Activated naive CD4-positive, alpha-beta T cell (primary cell): ENCODE measurements at places on chromosomes 7 and 10.

DNA sequence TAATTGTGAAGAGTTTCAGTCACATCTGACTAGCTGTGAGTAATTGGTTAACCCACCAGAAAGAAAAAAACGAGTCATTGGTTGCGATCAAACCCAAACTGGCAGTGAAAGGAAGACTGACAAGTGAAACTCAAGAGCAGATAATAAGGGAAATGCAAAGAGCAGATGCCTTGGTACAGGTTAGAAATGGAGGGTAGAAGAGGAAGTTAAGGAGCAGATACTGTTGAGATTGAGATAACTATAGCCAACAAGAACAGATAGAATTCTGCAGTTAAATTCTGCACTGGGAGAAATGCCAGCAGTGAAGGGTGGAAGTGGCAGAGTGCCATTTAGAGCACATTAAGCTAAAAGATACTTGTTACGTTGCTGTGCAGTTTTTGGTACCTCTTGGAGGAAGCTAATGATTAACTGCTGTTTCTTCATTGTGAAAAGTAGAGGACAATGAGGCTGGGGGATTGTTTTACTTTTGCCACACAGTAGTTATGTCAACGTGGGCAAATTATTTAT lies 65.8 kb downstream of the CDK13 start:
- DNase-seq = no peak

DNA sequence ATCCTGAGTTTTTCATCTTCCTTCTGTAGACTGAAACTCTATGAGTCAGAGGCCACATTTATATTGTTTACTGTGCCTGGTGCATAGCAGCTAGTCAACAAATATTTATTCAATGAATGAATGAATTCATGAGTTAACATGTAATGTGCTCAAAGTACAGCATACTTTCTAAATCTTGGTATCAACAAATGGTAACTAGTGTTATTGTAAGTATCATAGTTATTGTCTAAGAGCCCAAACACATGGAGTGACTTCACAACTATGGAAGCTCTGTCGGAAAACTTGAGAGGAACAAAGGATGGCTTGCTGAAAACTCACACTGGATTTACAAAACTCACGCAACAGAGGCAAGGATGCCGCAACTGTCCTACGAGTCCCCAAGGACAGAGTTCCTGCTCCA lies 35.9 kb downstream of the DENND2A start:
- no peak for DNase-seq

GRCh38 chr7:12158334-12159060 lies 52.6 kb upstream of the TMEM106B start:
- DNase-seq = no peak

DNA sequence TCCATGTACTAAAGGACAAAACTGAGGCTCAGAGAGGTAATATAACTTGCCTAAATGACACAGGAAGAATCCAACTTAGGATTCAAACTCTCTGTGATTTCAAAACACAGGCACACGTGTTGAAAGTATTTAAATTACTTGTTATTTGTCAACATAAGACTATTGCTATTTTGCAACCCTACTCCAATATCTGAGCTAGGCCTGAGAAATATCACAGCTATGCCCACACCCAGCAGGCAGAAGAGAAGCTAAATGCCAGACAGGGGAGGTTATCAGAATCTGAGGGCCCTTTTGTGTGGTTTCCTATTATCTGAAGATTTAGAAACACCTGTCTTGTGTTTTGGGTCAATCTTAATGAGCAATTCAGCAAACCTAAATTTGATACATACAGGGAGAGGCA lies 204.3 kb downstream of the ANK3 start:
- no peak for DNase-seq

- DNase-seq = no peak
Observed at GRCh38 chr10:30985512-30985911, 46.2 kb downstream of the ZNF438 start.

- DNase-seq = no peak
Observed at GRCh38 chr10:118439824-118440223, 97.7 kb upstream of the FAM204A start.
